ENCODE measurements at places on chromosomes 1 and 21.

DNA sequence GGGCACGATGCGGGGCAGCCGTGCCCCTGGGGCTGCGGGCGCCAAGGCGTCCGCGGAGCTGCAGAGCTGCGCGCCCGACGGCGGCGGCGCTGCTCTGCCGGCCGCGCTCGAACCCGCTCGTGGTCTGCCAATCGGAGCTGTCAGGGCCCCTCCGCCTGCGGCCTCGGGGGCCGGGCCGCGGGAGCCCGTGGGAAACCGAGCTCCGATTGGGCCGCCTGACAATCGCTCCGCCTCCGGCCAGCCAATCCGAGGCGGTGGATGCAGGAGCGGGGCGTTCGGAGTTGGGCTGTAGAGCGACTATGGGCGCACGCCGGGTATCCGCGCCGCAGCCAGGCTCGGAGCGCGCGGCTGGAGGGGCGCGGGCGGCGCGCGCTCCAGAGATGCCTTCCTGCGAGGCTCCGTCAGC, 100.5 kb upstream of the SOD1 start:
- peak; percentile 79 for DNase-seq

- DNase-seq: no peak
These were observed 83.2 kb downstream of the PTPRU start for GRCh38 chr1:29319300-29320110.

GRCh38 chr1:196309386-196309785, 298.9 kb downstream of the KCNT2 start:
- DNase-seq: no peak

GRCh38 chr1:97660431-97661105, 260.3 kb downstream of the DPYD start:
- no peak for DNase-seq

DNA sequence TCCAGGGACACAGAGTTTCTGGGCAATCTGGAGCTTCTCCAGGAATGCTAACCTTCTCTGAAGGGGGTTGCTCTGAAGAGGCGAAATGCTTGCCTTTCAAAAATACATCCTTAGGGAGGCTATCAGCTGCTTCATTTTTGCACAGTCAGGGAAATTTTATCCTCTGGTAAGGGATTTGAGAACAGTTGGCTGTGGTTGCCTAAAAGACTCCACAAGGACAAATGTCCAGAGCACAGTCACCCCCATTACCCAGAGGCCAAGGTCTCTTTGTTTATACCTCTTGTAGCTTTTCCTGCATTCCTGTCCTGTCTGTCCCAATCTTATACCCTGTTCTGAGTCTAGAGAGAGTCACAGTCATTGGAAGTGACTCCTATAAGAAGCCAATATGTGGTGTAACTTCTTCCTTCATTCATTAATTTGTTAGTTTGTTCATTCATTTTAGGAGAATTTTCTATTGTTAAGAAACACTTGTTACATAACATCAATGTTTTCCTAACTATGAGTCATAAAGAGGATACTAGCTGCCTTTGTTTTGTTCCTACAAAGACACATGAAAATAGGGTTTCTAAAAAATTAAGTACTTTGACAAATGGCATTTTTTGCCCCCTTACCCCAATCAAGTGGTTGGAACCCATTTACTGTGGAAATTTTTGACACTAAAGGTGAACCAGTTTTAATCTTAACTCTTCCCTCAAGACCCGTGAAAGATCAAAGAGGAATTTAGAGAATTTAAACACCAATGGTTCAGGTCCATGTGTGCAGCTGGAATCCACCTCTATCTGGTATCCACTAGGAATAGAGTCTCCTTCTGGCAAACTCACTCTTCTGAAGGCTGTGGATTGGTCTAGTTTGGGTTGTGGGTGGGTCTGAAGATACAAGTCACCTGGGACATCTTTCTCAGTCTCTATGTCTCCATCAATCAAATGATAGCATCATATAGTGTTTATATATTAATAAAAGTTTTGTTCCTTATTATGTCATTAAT, 47.1 kb downstream of the GPR88 start:
- DNase-seq: no peak

GRCh38 chr1:180941518-180942275, 29.0 kb downstream of the KIAA1614 start:
- no peak for DNase-seq

DNA sequence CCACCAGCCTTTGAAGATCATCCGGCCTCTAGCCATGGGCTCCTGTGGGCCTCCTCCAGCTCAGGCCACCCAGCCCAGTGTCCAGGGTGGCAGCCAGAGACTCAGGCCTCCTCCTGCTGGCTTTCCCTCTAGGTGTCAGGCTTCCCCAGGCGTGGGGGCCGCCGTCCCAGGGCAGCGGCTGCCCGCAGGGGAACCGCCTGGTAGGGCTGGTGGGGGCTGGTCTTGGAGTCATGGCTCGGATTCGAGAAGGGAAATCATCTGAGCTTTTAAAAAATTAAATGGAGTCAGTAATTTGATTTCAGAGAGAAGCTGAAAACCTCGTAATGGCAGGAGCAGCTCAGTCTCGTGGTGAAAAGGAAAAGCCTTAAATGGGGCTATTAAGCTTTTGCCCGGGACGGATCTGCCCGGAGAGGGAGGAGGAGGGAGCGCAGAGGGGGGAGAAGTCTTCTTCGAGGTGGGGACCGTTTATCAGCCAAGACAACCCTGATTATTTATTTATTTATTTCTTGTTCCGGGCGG, 66.4 kb upstream of the TARDBP start:
- no peak for DNase-seq

GRCh38 chr1:32791881-32792280, 25.3 kb downstream of the YARS1 start:
- no peak for DNase-seq

GRCh38 chr21:44377201-44377921, 23.9 kb downstream of the TRPM2 start:
- DNase-seq: no peak

DNA sequence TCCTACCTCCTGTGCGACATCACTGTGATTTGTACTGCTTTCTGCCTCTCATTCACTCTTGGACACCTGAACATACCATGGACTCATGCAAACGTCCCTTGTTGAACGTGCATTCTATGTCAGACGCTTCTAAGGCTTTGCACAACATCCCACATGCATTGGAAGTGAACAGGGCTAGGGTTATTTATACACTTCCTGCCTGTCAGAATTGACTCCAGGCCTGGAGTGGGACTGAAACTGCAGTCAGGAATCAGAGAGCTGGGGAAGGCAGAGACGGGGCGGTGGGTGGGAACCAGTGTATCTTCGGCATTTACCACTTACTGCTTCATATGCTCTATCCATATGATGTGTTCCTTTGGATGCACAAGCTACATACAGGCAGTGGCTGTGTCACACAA, 81.4 kb upstream of the GALNT2 start:
- DNase-seq: no peak

GRCh38 chr1:193736507-193736906, 550.1 kb upstream of the B3GALT2 start:
- DNase-seq: no peak

DNA sequence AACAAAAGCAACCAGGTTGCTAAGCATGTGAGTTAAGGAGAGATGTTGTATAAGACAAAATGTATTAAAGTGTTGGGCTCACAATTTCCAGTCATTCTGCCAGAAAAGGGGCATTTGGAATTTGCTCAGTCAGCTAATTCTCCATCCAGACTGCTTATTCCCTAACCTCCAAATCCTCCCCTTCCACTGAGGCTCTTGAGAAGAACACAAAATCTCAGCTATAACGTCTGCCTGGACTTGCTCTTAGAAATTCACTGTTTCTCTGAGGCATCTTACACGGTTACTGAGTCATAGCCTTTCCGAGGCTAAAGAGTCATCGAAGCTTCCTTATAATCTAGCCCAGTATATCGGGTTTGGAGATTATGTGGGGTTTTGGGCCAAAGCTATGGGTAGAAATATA, 548.2 kb upstream of the ADGRL4 start:
- no peak for DNase-seq

DNA sequence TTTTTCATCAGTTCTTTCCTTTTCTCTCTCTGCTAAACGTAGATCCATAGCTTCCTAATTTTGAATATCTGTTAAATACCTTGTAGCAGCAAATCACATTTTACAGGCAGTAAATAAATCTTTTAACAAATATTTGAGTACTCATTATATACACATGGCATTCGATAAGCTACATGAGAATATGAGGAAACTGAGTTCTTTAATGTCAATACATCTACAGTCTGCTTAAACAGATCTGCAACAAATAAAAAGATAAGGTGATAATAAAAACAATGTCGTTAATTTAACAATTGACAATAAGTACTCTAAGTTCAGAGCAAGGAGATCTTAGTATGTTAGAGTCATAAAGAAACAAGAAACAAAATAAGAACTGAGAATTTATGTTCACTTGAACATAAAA, 42.9 kb downstream of the SELENOF start:
- no peak for DNase-seq
